Activated CD4-positive, alpha-beta T cell treated with anti-CD3 and anti-CD28 coated beads, Interleukin-2, amount 10 ng/mL, durations not matched to agents 24 days and 14 days (primary cell): ENCODE measurements at places on chromosomes 5 and 9. TPM values are rescaled to one million over a fixed set of nuclear protein-coding genes. Genes with fewer than 3 reads are reported as not detected.

NSD1 gene
- 103 and 108 TPM in 2 replicates for total RNA-seq

PDLIM7 gene
- total RNA-seq, result 64.9 and 65.3 TPM in 2 replicates

PCDHB7 gene
- total RNA-seq, result not detected in 2 replicates

IL13 gene
- 231 and 239 TPM in 2 replicates for total RNA-seq

SPINK13 gene
- not detected in 2 replicates for total RNA-seq

C5orf34 gene
- 6.8 and 8.7 TPM in 2 replicates for total RNA-seq

ARSB gene
- total RNA-seq, result 11.5 and 12.4 TPM in 2 replicates

DNAH5 gene
- total RNA-seq, result not detected in 2 replicates

PANK3 gene
- total RNA-seq, result 73.1 and 81.2 TPM in 2 replicates

RPP25L gene
- total RNA-seq, result 34.8 and 36.1 TPM in 2 replicates

SPACA9 gene
- total RNA-seq, result 0.91 and 0.92 TPM in 2 replicates

SYK gene
- total RNA-seq, result 0.05 and 0.16 TPM in 2 replicates

ECSCR gene
- 1.6 and 1.7 TPM in 2 replicates for total RNA-seq

GNA14 gene
- total RNA-seq, result not detected in 2 replicates

NR3C1 gene
- total RNA-seq, result 62.2 and 64.7 TPM in 2 replicates

TMC1 gene
- total RNA-seq, result not detected in 2 replicates

IFNK gene
- total RNA-seq, result not detected in 2 replicates

LCN1 gene
- total RNA-seq, result not detected in 2 replicates

TMOD1 gene
- total RNA-seq, result 0.71 and 0.91 TPM in 2 replicates

CCL19 gene
- total RNA-seq, result not detected in 2 replicates

PCSK5 gene
- 1.6 and 1.9 TPM in 2 replicates for total RNA-seq

BAAT gene
- total RNA-seq, result 0.07 TPM in 1 of 2 replicates, not detected in the other

CER1 gene
- total RNA-seq, result not detected in 2 replicates

RECK gene
- total RNA-seq, result 3.9 and 4.3 TPM in 2 replicates

OR1J2 gene
- not detected in 2 replicates for total RNA-seq

RNF183 gene
- total RNA-seq, result 0.12 TPM in 1 of 2 replicates, not detected in the other

DIAPH1 gene
- total RNA-seq, result 225 and 232 TPM in 2 replicates

STPG3 gene
- total RNA-seq, result 0.54 and 0.99 TPM in 2 replicates

SPATA31C1 gene
- not detected in 2 replicates for total RNA-seq

TLX3 gene
- not detected in 2 replicates for total RNA-seq

PCDHGB4 gene
- 0.21 TPM in 2 replicates for total RNA-seq

STOML2 gene
- total RNA-seq, result 258 and 262 TPM in 2 replicates

ARHGEF37 gene
- total RNA-seq, result 1.5 and 1.8 TPM in 2 replicates

NIM1K gene
- 0.82 and 0.97 TPM in 2 replicates for total RNA-seq

PCDHGA9 gene
- total RNA-seq, result 0.33 and 0.44 TPM in 2 replicates

TMEM38B gene
- total RNA-seq, result 10.9 and 12.0 TPM in 2 replicates

ENTPD2 gene
- 0.21 TPM in 1 of 2 replicates, not detected in the other for total RNA-seq

CARD9 gene
- 7.8 and 9.2 TPM in 2 replicates for total RNA-seq

MUSK gene
- total RNA-seq, result not detected in 2 replicates

OGN gene
- not detected in 2 replicates for total RNA-seq

RAD23B gene
- 148 and 150 TPM in 2 replicates for total RNA-seq

KIAA0825 gene
- 0.28 and 0.54 TPM in 2 replicates for total RNA-seq

AKNA gene
- 149 and 150 TPM in 2 replicates for total RNA-seq

BNC2 gene
- total RNA-seq, result not detected in 2 replicates

LCN15 gene
- not detected in 2 replicates for total RNA-seq

FAT2 gene
- total RNA-seq, result not detected in 2 replicates

SIT1 gene
- 80.4 and 81.8 TPM in 2 replicates for total RNA-seq

NEUROG1 gene
- not detected in 2 replicates for total RNA-seq

PCDHGA12 gene
- 0.12 and 0.16 TPM in 2 replicates for total RNA-seq

PAEP gene
- not detected in 2 replicates for total RNA-seq
